GM12864 (cell line): ENCODE measurements at places on chromosomes 4 and X.

DNA sequence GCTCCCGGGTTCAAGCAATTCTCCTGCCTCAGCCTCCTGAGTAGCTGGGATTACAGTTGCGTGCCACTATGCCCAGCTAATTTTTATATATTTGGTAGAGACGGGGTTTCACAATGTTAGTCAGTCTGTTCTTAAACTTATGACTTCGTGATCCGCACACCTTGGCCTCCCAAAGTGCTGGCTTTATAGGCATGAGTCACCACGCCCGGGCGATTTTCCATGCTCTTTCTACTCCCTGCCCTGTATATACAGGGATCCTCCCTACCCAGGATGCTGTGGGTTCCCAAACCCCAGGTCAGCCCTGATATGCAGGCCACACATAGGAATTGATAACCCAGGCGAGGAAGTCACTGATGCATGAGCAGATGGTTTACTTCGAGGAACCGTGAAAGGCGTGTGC is 31.4 kb downstream of the SSX5 start:
- DNase-seq: no peak

- no peak for DNase-seq
Observed at GRCh38 chr4:162509333-162509732, 345.5 kb upstream of the FSTL5 start.

GRCh38 chrX:101430457-101431078 is 22.5 kb downstream of the HNRNPH2 start:
- no peak for DNase-seq

- DNase-seq: no peak
Observed at GRCh38 chr4:67273666-67274065, 271.6 kb downstream of the CENPC start.

DNA sequence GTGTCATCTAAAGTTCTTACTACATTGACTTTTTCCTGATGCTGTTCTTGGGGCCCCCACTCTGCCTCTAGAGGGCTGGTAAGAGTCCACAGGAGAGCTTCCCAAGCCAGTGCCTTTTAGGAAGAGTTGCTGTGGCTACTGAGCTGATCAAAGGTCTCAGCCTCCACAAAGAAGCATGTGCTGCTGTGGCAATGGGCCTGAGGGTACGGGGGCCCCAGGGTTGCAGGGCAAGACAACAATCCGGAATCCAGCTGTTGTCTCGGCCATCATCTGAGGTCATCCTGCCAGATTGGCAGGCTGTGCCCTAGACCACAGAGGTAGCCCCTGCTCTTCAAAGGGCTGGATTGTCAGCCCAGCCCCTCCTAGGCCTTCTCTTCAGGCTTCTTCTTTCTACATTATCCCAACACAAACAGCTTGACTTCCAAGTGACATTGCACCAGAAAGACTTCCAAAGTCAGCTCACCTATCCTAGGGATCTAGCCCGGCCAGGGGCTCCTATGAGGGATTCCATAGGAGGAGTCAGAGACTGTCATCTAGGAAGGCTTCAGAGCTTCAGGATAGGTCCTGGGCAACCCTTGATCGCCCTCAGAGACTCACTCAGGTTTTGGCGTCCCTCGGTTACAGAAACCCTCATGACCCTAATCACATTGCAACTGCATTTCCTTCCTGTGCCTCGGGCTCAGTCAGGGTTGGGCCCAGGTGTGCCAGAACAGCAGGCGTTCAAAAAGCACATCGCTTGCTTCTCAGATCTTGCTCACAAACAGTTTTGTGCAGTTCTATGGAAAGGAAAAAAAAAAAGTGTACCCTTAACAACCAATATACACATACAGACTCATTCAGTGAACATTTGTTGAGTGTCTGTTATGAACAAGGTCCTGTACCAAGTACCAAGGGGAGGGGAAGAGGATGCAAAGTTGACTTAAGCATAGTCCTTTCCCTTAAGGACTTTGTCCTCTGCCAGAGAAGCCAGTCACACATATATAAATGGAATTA is 27.8 kb downstream of the SLC25A5 start:
- DNase-seq: no peak

GRCh38 chr4:19999775-20000414 is 251.8 kb upstream of the SLIT2 start:
- DNase-seq: no peak

DNA sequence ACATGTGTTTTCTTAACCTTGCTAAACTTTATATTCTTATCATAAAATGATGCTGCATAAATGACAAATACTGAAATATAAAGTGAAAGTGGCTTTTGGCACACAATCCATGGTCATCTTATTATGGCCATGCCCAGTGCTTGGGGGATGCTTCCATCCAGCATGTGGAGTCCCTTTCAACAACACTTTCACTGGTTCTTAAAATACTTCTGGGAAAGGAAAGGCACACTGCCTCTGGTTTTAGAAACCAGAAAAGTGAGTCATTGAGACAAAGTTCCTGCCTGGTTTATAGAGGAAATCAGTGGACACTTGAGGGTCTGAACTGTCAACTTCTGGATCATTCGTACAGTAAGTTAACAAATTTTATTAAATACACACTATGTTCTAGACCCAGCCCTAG is 248.0 kb upstream of the ADAMTS3 start:
- no peak for DNase-seq

DNA sequence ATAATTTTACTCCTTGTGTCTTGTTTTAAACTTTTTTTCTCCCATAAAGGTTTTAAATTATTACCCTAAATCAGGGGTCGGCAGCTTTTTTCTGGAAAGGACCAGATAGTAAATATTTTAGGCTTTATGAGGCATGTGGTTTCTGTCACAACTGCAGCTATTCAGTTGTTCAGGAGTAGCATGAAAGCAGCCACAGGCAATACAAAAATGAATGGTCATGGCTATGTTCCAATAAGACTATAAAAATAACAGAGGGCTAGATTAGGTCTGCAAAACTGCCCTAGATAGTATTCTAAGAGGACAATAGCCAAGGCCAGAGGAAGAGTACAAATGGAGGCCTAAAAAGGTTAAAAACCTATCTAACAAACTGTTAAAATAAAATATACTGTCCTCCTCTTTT is 24.6 kb downstream of the HERC5 start:
- no peak for DNase-seq

DNA sequence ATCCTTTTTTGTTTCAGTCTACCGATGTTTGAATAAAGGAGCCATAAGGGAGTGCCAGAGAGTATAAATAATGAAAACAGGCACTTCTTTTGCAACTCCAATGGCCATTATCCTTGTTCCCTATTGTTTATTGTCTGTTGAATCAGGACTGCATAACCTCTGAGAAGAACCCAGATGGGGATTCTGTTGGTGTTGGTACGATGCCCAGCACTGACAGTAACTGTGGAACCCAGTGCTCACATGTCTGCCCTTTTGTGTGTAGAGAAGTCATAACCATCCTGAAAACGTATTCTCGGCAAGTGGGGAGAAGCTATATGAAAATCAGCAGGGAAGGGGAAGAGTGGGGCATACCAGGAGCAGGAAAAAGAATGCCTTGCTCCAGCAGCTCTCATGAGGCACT is 195.1 kb upstream of the EDNRA start:
- no peak for DNase-seq
